ENCODE measurements at places on chromosomes 2 and 18.

GRCh38 chr2:168157926-168158325, 89.5 kb downstream of the STK39 start:
- no peak for DNase-seq

GRCh38 chr2:241340631-241341163, 15.4 kb upstream of the FARP2 start:
- DNase-seq = no peak

- DNase-seq = no peak
These were observed 12.0 kb downstream of the GLI2 start for GRCh38 chr2:120747706-120748105.

DNA sequence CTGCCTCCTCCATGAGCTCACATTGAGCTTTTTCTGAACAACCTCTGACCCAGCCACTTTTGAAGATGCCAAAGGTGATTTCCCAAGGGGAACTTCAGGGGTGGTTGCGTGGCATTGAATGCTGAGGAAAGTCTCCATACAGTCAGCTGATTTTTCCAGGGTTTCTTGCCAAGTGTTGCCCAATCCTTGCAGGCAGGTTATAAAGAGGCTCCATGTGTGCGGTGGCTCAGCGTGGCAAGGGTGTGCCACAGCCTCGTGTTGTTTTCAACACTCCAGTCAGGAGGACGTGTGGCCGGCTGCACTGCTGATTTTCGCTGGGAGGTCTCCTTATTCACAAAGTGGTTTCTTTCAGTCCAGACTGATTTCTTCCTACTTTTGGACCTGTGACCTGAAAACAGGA, 81.4 kb upstream of the GATA6 start:
- DNase-seq = no peak

DNA sequence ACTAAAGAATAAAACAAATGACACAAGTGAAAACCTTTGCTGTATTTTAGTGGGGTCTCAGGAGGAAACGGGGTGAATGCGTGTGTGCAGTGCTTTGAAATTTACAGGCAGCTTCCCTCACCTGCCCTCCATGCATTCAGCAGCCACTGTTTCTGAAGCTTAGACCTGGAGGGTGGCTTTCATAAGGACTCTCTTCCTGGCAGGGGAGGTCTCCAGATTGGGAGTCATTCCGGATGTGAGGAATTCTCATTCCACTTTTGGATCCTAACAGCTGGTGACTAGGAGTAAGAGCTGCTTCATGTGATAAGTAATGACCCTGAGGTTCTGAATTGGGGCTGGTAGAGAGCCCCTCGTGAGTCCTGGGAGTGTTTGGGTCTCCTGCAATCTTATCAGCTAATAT, 192.5 kb downstream of the SH3BP4 start:
- DNase-seq = no peak

DNA sequence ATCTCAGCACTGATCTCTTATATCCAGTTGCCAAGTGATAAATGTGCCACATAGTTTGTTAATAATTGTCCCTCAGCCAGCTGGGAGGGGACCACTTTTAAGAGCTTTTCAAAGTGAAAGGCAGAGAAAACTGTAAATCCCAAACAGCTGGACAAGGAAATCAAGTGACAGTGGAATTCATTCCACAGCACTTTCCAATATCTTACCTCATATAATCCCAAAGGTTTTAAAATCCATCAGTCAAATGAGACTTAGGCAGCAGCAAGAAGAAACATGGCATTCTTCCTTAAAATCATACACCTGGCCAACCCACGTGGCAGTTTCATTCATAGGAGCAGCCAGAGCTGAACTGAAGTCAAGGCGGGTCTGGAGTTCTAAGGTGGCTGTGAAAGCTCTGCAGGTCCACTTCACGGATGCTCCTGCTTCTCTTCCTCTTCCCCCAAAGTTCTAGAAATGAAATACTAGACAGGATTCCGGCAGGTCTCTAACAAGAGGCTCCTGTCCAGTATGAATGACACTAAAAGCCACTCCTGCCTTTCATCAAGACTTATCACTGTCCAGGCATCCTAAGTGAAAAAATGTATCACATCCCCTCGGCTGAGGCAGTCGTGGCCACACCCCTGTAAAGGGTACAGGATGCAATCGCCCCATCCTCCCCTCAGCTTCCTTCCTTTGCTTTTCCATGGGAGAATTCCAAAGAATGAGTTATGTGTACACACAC, 190.4 kb upstream of the STK17B start:
- no peak for DNase-seq

DNA sequence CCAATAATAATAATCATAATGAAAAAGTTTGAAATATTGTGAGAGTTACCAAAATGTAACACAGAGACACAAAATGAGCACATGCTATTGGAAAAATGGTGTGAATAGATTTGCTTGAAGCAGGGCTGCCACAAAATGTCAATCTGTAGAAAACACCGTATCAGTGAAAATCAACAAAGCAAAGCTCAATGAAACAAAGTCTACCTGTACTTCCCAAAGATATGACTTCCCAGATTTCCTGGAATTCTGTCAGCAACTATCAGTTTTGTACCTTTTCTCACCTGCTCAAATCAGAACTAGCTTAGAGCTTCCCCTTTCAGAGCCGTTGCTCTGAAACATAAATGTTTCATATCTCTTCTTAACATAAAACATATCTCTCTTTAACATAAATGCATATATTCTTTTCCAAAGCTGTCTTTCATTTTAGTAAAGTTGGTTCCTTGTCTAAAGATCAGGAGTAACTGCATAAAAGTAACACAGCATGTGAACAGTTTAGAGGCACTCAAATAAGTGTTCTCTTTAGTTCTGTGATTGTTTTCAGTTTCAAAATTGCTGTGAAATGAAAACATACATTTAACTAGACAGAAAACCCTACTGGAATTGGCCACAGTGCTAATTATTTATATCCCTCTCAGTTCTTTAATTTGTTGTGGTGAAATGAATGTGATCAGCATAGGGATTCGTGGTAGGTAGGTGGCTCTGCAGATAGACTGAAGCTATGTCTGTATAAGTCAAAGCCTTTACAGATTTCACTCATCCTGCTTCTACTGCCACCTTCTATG, 262.5 kb downstream of the KCNJ3 start:
- no peak for DNase-seq

GRCh38 chr2:208127090-208127489, 2.5 kb downstream of the CRYGC start:
- DNase-seq = no peak

- no peak for DNase-seq
These were observed 907 bp upstream of the GYPC start for GRCh38 chr2:126655051-126655450.

GRCh38 chr2:10062931-10063365, 17.3 kb downstream of the CYS1 start:
- DNase-seq = no peak

DNA sequence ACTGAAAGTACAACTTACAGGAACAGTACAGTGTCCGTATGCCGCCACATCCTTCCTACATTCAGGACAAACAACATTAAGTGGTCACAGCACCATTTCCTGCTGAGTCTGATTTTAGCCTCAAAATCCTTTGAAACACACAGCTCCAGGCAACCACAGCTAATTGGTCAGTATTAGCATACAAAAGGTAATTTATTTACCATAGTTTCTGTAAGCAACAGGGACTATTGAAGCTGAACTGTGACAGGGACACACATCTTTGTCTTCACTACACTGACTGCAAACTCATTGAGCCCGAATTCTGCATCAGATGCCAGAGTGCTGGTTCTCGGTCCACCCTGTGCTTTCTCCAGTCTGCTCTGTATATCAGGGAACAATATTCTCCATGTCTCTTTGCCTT, 151.8 kb downstream of the ST6GAL2 start:
- no peak for DNase-seq

DNA sequence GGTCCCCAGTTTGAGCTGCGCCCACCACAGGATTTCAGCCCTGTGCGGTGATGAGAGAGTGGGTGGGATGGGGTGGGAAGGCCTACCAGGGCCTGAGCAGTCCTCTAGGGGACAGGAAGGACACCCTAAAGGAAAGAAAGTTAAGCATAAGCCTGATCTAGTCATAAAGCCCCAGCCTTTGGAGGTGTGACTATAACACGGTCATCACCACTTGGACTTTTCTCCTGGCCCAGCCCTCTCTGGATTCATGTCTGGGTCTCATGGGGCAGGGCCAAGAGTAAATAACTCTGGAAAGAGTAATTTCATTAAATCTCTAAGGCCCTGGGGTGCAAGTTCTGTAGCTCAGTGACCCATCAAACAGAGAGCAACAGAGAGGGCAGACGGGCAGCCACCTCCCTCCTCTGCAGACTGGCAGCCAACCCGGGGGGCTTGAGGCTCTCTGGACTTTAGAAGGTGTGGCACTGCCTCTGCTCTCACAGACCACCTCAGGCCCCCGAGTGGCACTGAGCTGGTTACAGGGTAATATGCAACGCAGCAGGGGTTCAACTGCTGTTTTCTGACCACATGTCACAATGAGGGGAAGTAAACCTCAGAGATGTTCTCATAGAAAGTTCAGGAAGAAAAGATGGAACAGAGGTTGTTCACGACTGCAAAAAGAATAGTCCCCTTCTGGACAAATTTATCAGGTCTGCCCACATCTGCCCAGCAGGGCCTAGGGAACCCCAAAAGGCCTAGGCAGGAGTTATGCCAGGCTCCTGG, 41.5 kb downstream of the TGFA start:
- DNase-seq = no peak

GRCh38 chr2:159755788-159756187, 42.2 kb downstream of the CD302 start:
- no peak for DNase-seq

DNA sequence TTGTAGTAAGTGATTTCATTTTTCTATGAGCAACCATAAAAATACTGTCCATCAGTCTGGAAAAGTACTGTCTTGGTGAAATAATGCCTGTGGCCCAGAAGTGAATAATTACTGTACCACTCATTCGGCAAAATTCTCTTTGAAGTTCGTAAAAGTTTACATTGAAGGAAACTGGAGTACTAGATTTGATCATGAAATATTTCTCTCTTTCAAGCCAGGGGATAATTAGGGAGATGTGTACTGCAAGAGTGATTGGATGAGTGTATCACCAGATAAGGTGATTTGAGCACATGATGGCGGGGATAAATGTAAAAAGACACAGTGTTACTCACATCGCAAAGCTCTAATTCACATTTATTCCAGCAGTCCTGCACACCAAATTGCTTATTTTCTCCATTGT, 883.2 kb upstream of the PIK3C3 start:
- DNase-seq = no peak

GRCh38 chr2:118837067-118837466, 10.4 kb downstream of the EN1 start:
- no peak for DNase-seq

GRCh38 chr2:189144700-189145211, 34.8 kb downstream of the COL5A2 start:
- DNase-seq = no peak

DNA sequence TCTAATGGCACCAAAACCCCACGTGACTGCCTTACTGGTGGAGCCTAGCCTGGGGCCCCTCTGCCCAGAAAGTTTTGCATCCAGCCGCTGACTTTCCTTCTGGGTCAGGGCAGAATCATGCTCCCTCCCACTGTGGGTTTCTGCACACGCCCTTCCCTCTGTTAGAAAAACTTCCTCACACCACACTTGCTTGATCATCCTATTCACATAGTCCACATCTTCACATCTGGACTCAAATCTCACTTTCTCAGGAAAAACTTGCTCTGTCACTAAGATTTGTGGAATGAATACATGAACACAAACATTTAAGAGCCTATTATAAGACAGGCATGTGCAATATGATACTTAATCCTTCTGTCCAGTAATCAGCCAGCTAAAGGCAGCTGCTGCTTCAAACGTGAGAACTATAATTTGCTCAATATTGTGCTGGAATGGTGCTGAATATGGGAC, 274.7 kb downstream of the RND3 start:
- no peak for DNase-seq

DNA sequence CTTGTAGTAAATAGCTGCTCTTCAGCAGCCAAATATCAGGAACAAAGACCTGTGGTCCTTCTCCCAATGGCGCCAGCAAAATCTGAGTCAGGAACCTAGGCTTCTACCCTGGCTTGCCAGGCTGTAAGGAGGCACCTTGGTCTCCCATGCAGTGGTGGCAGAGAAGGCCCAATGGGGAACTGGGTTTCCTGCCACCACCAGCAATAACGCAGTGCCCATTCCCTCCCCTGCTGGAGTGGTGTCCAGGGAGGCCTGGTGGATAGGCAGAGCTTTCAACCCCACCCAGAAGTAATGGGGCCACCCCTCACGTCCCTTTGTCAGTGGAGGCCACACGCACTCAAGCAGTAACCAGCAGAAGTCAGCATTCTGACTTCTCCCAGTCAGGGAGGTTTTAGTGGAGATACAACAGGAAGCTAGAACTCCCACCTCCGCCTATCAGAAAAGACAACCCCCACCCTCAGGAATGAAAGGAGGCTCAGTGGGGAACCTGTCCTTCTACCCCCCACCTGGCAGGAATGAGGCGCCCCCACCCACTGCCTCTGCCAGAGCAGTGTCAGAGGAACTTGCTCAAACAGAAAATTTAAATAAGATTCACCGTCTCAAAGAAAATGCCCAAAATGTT, 132.4 kb downstream of the COPS8 start:
- no peak for DNase-seq

DNA sequence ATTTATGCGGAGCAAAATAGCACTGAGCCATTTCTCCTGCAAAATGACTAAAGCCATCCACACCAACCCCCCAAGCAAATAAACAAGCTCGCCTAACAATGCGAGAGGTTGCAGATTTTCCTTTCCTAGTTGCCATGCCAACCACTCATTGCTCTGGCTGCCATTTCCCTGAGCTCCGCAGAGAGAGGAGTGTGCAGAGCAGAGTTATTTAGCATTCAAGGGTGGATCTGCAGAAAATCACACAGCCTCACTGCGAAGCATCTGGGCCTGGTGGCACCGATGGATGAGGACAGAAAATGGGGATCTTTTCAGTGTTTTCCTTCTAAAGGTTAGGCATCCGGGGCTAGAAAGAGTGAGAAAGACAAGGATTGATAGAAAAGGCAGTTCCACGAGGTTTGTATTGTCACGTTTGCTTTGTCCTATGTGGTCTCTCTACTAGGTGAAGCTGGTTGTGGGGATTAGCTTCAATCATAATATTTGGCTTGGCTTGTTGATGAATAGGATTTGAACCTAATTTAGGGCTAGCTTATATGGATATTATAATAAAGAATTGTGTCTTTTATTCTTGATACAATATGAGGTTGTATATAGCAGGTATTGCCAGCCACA, 110.2 kb upstream of the UNC80 start:
- DNase-seq = no peak

- DNase-seq = no peak
These were observed 67.3 kb downstream of the RHBDD1 start for GRCh38 chr2:226903179-226903578.

GRCh38 chr2:14516844-14517243, 115.7 kb upstream of the LRATD1 start:
- DNase-seq = no peak

DNA sequence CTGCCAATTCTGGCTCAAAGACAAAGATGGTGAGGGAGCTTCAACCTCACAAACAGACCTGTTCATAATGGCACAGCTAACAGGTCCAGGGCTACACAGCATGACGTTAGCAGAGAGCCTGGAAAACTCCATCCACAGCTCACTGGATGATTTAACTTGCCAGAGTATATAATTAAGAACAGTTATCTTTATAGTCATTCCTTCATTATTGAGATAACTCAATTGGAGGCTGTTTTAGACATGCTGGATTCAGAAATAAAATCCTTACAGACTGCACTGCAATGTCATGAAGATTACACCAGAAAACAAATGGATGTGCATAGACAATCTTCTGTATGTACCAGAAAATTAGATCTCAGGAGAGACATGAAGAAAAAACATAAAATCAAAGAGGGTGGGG, 55.1 kb upstream of the LYPD1 start:
- DNase-seq = no peak

Measured in CD4-positive, alpha-beta T cell treated with Interleukin-15 for 1 hour (primary cell).